ENCODE measurements at places on chromosomes 1 and 21.

DNA sequence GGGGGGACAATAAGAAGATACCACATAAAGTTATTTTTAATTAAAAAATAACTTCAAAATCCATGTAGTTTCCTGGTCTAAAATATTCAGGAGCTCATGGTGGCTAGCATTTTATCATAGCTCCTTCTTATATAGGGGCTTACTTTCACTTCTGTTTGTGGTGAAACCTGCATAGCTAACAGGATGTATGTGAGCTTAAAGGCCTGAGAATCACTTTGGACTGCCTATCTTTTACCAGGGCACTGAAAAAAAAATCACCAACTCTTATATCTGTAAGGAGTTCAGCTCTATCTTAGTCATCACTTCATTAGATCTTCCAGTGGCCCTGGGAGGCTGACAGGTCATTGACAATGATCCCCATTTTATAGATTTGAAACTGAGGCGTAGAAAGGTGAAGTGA lies 21.3 kb downstream of the UROD start:
- no peak for DNase-seq

- no peak for DNase-seq
These were observed 310.2 kb upstream of the ADAMTS5 start for GRCh38 chr21:27277110-27277509.

GRCh38 chr1:235776396-235776795 lies 90.3 kb downstream of the LYST start:
- DNase-seq, result no peak

GRCh38 chr21:41847066-41847804 lies 31.9 kb downstream of the PRDM15 start:
- no peak for DNase-seq

GRCh38 chr1:205748403-205749233 lies 1.4 kb downstream of the NUCKS1 start:
- peak; percentile 38 for DNase-seq

- DNase-seq, result no peak
These were observed 438 bp downstream of the MRPS6 start for GRCh38 chr21:34073749-34074282.

GRCh38 chr21:29419422-29419821 lies 120.7 kb downstream of the BACH1 start:
- DNase-seq, result no peak

GRCh38 chr1:230509281-230509977 lies 83.3 kb upstream of the PGBD5 start:
- DNase-seq, result no peak

DNA sequence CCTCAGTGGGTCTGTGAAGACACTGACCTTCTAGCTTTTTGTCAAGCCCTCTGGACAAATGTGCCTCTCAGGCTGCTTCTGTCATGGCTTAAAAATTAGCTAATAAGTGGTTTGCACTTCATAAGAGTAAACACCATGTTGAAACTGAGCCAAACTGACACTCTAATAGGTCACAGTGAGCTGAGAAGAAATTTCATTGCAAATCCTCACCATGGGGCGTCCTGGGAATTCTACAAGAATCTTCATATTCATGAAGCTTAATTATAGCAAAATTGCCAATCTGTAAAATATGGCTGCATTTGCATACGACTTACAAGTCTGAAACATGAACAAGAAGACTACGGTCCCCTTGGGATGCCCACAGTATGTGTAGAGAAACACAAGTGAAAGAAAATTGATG lies 188.6 kb downstream of the DSCAM start:
- no peak for DNase-seq

- DNase-seq, result no peak
These were observed 37.5 kb upstream of the TTC22 start for GRCh38 chr1:54838565-54839180.

- no peak for DNase-seq
These were observed 36.3 kb downstream of the ARID4B start for GRCh38 chr1:235291599-235292091.

DNA sequence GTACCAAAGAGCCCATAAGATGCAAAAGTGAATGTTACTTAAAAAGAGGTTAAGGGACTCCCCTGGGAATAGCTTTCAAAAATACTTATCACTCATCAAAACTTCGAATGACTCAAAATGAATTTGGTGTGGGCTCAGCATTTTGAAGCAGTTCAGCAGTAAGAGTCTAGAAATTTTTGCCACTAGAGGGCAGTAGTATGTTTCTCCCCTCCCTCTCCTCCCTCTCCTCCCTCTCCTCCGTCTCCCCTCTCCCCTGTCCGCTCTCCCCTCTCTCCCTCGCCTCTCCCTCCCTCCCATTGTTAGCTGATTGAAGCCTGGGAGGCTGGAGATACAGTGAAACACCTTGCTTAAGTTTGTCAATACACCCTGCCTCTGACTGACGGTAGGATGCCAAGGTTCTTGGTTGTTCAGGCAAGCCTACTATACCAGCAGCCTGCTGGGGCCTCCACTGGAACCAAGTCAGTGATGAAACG lies 70.8 kb upstream of the TENT5C start:
- peak; percentile 6 for DNase-seq

- DNase-seq, result no peak
These were observed 17.0 kb downstream of the C1orf159 start for GRCh38 chr1:1098681-1099421.

DNA sequence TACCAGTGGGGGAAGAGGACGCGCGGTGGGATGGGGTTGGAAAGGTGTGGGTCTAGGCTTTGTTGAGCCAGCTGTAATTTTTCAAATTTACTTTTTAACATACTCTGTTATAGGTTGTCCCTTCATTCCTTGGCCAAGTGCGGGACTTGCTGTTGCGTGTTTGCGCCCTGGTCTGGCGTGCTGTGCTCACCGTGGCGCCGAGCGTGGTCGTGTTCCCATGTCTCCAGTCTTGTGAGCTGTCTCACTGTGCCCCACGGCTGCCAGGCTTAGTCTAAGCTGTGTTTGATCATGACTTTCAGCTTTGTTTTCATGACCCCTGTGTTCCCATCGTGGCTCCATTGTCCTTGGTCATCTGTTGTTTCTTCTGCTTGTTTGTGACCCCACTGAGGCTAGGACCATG lies 26.0 kb downstream of the TRAPPC10 start:
- no peak for DNase-seq

DNA sequence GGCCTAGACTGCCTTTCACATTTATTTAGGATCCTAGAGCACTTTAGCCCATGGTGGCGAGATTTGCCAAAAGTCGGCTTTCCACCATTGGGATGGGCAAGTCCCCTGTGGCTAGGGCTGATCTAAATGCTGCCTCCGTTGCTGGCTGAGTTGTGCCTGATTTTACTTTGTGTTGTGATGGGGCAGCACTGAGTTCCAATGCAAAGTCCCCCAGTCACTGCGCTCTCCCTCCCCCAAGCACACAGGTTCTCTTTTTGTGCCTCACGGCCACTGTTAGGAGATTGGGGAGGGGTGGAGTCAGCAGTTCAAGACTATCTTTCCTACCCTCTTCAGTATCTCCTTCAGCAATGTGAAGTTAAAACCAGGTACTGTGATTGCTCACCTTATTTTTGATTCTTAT lies 66.7 kb upstream of the COX20 start:
- no peak for DNase-seq

GRCh38 chr1:2567083-2567679 lies 11.0 kb downstream of the TNFRSF14 start:
- DNase-seq, result no peak

GRCh38 chr1:87765057-87765680 lies 436.5 kb downstream of the LMO4 start:
- DNase-seq, result no peak

- DNase-seq, result no peak
These were observed 118.2 kb downstream of the RIPK4 start for GRCh38 chr21:41648591-41649031.

GRCh38 chr1:13661539-13661938 lies 38.4 kb upstream of the PRDM2 start:
- no peak for DNase-seq

DNA sequence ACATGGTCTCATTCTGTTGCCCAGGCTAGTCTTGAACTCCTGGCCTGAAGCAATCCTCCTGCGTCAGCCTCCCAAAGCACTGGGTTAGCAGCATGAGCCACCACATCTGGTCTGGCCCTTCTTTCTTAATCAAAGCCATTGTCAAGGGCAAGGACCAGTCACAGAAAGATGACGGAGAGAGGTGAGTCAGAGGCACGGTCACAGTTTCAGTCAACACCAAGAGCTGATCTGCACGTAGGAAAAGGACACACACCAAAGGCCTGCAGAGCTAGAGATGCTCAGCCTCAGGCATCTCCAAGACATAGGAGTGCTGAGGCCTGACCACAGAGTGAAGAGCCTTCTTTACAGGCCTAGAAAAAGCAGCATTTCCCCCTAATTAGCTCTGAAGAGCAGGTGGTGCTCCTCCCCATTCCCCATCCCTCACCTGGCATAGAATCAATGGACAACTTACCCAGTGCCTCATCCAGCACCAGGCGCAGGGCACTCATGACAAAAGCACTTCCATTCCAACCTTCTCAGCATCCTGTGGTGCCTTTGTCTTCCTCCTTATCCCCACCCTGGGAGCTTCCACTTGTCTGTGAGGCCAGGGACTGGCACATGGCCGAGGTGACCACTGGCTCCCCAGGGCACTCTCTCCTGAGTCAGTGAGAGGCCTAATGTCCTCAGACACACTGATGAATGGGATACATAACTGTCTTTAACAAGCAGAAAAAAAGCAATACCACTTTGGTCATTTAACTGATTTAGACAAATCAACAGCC lies 139.8 kb downstream of the AJAP1 start:
- DNase-seq, result no peak

GRCh38 chr1:115338457-115338820 lies 390 bp upstream of the NGF start:
- no peak for DNase-seq

- DNase-seq, result no peak
These were observed 911 bp downstream of the LMO4 start for GRCh38 chr1:87329526-87330056.

All from activated naive CD4-positive, alpha-beta T cell (primary cell).